ENCODE measurements at places on chromosomes 16 and 17.

DNA sequence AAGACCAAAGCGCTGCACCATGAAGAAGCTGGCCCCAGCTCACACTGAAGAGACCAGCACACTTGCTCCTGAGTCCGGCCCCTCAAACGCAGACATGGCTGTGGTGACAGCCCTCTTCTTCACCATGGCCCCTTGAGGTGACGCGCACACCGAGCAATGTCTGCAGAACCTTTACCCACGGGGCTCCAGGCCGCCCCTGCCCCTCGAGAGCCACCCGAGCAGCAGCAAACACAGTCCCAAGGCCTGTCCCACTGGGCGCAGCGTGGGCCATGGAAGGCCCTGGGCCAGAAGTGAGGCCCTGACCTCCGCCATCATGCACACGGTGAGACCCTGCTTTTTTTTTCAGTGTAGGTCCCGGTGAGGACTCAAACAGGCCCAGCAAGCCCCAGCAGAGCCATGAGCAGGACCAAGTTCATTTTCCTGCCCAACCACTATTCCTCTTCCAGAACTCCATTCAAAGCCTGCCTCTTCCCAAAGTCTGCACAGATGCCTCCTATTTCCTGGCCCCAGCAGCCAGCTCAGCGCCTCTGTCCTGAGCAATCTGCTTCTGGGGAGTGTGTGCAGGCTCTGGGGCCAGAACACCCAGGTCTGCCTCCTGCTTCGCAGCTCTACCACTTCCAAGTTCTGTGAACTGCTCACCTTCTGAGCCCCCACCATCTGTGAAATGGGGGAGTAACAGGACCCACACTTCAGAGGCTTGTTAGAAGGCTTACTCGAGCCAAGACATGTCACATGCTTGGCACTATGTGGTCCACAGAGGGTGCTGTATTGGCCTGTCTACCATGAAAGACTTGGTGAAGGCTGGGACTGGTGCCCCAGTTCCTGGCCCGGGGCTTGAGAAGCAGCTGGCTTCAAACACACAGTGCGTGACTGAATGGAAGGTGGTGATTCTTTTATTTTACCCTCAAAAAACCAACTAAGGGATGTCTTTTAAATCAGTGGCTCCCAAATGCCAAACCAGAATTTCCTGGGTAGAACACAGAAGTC is 35.7 kb upstream of the GSG1L start:
- DNase-seq = peak; percentile 41

DNA sequence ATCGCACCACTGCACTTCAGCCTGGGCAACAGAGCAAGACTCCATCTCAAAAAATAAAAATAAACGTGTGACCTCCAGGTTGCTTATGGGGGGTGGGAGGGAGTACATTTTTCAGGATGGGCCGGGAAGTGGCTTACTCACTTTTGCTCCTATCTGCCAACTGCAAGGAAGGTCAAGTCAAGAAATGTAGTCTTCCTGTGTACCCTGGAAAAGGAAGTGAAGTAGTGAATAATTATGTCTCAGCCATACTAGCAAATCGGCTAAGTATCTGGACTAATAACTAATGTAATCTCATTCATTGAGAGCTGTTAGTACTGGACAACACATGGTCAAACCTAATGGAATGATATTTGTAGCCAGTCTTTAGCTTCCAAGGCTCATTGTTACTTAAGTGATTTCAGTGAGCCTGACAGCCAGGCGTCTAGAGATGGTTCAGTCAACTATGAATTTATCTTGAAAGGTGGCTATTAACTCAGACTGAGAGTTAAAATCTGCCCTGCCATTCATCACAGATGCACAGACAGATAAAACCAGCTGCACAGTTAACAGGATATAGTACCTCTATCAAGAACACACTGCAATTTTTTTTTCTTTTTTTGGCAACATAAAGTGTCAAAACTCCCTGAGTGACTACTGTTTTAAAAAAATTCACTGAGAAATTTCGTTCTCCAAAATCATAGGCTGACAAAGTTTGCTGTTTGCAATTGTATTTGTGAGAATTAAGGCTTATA is 3.7 kb upstream of the TACO1 start:
- DNase-seq = no peak

DNA sequence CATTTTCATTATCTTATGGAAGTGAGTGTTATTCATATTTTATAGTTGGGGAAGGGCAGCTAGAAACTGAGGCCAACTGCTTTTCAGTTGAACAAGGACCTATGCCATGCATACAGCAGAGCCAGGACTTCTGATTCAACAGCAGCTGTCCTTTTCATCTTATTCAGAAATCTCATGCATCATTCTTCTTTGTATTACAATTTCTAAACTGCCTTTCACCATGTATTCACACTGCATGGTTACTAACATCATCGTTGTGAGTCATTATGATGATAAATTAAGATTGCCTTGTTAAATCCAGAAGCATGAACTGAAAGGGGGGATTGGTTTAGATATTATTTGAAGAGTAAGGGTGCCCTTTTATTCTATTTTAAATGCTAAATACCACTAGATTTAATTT is 1470.1 kb upstream of the GOT2 start:
- no peak for DNase-seq

- DNase-seq = no peak
These were observed 37.7 kb downstream of the DUSP14 start for GRCh38 chr17:37527249-37527851.

GRCh38 chr16:51374346-51374745 is 223.3 kb upstream of the SALL1 start:
- no peak for DNase-seq

DNA sequence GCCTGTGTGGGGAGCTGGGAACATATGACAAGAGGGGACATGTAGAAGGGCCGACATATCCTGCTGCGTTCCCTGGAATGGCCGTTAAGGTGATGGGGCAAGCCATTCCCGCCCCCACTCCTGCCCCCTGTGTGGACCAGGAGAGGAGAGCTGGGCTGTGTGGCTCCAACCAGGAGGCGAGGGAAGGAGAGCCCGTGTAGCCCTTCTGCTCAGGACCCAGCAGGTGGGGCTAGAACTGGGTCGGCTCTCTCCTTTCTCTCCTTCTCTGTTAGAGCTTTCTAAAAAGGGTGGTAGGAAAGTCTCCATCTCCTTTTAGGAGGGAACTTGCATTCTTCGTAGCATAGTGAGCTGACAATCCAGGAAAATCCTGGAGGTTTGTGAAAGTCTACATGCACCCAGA is 12.8 kb downstream of the SPHK1 start:
- no peak for DNase-seq

- DNase-seq = peak; percentile 72
These were observed 578 bp downstream of the PGAP6 start for GRCh38 chr16:381012-381788.

- DNase-seq = no peak
These were observed 15.3 kb upstream of the TXNDC11 start for GRCh38 chr16:11757671-11758545.

GRCh38 chr17:73956595-73957465 is 246.6 kb upstream of the RPL38 start:
- peak; percentile 80 for DNase-seq

All from activated effector memory CD4-positive, alpha-beta T cell treated with anti-CD3 and anti-CD28 coated beads, Interleukin-2, amount 50 U/mL, for 16 hours (primary cell).